ENCODE measurements at places on chromosomes 2 and 18. TPM values are rescaled to one million over a fixed set of nuclear protein-coding genes. Genes with fewer than 3 reads are reported as not detected.

Gene FIGN
- total RNA-seq: 0.94 TPM

Gene TRIM43
- total RNA-seq: not detected

Gene IL36A
- not detected for total RNA-seq

Gene TMEM200C
- total RNA-seq: not detected

Gene LAMA3
- total RNA-seq: 2.1 TPM

Gene CENPA
- total RNA-seq: 0.87 TPM

Gene SYT4
- not detected for total RNA-seq

Gene NEMP2
- total RNA-seq: 1.8 TPM

Gene UNC50
- 38.3 TPM for total RNA-seq

Gene NEB
- 0.39 TPM for total RNA-seq

Gene ALLC
- not detected for total RNA-seq

Gene LINC00305
- not detected for total RNA-seq

Gene DSC1
- not detected for total RNA-seq

Gene PLCD4
- total RNA-seq: 4.0 TPM

Gene SPDYA
- total RNA-seq: 0.10 TPM

Gene TPO
- not detected for total RNA-seq

Gene RTP5
- not detected for total RNA-seq

Gene PREB
- total RNA-seq: 54.4 TPM

Gene ITPRIPL1
- total RNA-seq: 0.31 TPM

Gene STPG4
- 0.20 TPM for total RNA-seq

Gene REG1B
- not detected for total RNA-seq

Gene CELF4
- total RNA-seq: not detected

Gene NFE2L2
- total RNA-seq: 232 TPM

Gene TRABD2A
- 3.3 TPM for total RNA-seq

Gene IFIH1
- 5.2 TPM for total RNA-seq

Gene ARHGEF4
- 6.2 TPM for total RNA-seq

Gene VWA3B
- total RNA-seq: not detected

Gene DTYMK
- 14.0 TPM for total RNA-seq

Gene SERPINB11
- not detected for total RNA-seq

Gene KCNG2
- total RNA-seq: 0.49 TPM

Gene ZNG1B
- total RNA-seq: 13.7 TPM

Gene SERPINB13
- not detected for total RNA-seq

Gene PKDCC
- 65.5 TPM for total RNA-seq

Gene PPP1R1C
- total RNA-seq: not detected

Gene ICA1L
- 5.1 TPM for total RNA-seq

Data from cardiac ventricle fibroblast (primary cell).